ENCODE measurements at places on chromosomes 6 and 20.
A peak's percentile ranks its signal among the peaks of the same experiment; 100 is the strongest.

GRCh38 chr20:61753316-61753942, 312.3 kb downstream of the TAF4 start:
- peak; percentile 68 for DNase-seq

DNA sequence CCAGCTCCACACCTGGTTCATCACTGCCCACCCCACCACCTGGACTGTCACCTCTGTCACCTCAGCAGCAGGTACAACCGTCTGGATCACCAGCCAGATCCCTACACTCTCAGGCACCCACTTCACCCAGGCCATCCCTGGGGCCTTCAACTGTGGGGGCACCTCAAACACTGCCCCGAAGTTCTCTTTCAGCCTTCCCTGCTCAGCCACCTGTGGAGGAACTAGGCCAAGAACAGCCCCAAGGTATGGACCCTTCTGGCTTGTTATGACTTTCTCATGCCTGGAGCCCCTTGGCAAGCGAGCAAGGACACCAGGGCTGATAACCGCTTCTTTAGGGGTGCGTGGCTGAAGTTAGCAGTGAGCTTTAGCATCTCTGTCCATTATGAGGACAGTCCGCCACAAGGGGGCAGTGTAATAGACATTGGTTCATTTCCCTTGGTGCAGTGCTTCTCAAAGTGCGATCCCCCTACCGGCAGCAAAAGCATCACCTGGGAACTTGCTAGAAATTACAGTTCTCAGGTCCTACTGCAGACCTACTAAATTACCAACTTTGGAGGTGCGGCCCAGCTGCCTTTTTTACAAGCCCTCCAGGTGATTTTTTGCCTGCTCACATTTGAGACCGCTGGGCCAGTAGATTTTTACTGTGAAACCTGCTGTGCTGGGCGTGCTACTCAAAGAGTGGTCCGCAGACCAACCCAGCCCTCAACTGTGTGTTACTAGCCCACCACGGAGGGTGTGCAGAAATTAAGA, 32.5 kb downstream of the PNPLA1 start:
- peak; percentile 59 for DNase-seq

GRCh38 chr6:17737704-17738252, 31.1 kb upstream of the NUP153 start:
- DNase-seq: no peak

GRCh38 chr20:12051206-12052163, 133.8 kb downstream of the BTBD3 start:
- DNase-seq: no peak

DNA sequence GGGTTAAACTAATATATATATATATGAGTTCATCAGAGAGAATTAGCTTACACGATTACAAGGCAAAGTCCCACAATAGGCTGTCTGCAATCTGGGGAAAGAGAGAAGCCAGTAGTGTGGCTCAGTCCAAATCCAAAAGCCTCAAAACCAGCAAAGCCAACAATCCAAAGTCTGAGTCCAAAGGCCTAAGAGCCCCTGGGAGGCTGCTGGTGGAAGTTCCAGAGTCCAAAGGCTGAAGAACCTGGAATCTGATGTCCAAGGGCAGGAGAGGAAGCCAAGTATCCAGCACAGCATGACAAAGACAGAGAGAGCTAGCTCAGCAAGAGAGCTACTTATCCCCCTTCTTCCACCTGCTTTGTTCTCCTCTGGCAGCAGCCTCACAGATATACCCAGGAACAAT, 274.7 kb upstream of the ID4 start:
- DNase-seq: no peak

DNA sequence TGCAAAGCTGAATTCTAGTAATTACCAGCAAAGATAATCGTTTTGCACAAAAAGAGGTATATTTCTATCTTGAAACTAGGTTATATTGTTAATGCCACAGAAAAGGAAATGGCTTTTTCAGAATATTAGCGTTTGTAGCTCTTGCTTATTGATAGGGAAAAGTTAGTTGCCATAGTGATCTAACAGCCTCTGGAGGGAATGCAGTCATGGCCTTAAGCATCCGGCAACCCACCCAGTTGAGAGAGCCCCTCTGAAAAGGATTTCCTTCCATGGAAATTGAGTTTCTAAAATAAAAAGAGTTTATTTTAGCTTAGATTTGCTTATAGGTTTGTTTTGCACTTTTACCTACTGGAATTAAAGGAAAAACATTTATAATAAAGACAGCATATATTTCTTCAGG, 224.5 kb downstream of the BCKDHB start:
- no peak for DNase-seq

DNA sequence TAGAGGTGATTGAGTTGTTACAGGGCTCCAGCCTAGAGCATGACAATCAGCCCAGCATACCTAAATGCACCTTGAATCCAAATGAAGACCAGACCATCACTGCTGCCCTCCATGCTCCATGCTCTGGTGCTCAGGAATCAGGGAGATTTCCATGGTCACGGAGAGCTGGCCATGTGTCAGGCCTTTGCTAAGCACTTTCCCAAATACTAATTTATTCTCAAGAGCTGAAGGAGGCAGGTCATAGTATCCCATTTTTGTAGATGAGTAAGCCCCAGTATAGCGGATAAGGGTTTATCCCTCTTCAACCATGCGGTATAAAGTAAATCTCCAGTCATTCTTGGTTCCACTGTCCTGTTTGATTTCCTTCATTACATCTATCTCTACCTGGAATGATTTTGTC, 240.8 kb downstream of the TFAP2A start:
- no peak for DNase-seq

DNA sequence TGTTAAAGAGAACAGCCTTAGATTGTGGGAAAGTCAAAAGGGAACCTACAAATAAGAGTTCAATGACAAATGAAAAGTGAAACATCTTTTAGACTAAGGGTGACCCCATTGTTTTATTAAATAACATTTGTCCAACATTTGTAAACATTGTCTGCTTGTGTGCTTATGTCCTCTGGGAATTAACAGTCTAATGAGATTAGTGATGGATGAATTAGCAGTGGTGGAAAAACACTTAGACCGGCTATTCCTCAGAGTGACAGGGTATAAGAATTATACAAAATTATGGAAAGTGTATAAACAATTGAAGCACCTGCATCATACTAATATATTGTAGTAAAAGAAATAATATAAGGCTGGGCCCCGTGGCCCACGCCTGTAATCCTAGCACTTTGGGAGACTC, 29.3 kb upstream of the HFE start:
- no peak for DNase-seq

DNA sequence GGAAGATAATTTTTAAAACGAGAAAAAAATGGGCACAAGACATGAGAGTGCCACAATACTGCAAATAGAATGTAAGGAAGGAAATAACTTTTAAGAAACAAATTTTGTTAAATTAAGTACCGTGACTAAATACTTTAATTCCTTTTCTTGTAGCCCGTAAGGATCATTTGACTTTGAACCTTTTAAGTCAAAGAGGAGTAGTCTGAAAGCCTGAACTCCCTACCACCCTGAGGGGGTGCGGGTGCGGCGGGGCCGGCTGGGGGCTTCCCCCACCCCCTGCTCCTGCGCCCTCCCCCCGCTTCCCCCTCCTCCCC, 231 bp upstream of the PHACTR2 start:
- DNase-seq: no peak

- no peak for DNase-seq
These were observed 305.6 kb upstream of the EXOC2 start for GRCh38 chr6:998551-998950.

GRCh38 chr6:56766806-56767178, 124.1 kb upstream of the DST start:
- peak; percentile 46 for DNase-seq

- no peak for DNase-seq
These were observed 5.9 kb upstream of the CPXM1 start for GRCh38 chr20:2806351-2806701.

GRCh38 chr20:48451401-48451800, 376.4 kb downstream of the PREX1 start:
- DNase-seq: no peak

GRCh38 chr6:139990856-139991465, 616.5 kb upstream of the CITED2 start:
- peak; percentile 13 for DNase-seq

DNA sequence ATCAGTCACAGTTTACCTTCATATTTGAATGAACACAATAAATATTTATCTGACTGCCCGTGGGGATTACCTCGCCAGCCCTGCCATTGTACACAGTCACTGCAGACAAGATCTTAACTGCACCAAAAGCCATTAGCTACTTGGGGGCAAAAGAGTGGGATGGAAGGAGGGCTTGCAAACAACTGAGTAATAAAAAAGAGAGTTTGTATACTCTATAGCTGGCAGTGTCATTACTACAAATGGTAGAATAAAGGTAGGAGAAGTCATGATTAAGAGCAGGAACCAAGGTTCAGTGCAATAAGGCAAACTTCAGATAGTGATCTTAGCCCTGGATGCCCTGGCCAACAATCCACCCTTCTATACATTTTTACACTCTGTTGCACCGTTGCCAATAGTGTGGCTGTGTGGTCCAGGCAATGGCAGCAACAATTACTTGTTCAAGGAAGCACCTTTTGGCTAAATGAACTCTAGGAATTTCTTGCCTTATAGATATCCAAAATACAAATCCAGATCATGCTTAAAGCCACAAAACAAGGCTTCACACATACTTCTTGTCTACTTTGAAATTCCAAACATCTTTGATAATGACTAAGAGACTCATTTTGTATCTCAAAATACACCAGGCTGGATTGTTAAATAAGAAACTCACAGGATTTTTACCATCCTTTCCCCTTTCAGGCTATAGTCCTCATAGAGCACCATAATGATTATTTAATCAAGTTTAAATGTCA, 955.4 kb upstream of the ADGRB3 start:
- no peak for DNase-seq

All from NCI-H226 (cell line).